D721Med (cell line): ENCODE measurements at places on chromosomes 12 and 14.

DNA sequence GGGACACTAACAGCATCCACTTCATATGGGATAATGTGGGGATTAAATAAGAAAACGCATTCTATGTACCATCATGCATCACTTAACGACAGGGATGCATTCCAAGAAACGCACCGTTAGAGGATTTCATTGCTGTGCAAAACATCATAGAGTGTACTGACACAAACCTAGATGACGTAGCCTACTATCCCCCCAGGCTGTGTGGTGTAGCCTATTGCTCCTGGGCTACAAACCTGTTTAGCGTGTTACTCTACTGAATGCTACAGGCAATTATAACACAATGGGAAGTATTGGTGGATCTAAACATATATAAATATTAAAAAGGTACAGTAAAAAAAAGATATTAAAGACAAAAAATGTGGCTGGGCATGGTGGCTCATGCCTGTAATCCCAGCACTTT is 230.6 kb downstream of the KSR2 start:
- no peak for DNase-seq

DNA sequence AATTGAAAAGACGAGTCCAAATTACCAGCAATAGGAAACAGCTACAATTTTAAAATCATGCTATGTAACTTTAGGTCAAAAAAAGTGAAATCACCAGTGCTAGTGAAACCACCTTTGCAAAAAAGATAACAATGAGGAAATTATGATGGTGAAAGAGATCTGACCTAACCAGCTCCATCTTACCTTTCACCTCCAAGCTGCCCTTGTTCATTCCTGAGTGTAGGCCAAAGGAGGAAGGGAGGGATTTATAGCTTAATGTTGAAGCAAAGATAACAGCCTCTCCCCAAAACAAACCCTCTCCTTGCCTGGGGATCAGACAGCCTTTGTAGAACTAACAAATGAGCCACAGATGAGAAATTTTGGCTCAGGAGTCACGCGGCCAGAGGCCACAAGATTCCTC is 83.2 kb upstream of the EIF5 start:
- no peak for DNase-seq

DNA sequence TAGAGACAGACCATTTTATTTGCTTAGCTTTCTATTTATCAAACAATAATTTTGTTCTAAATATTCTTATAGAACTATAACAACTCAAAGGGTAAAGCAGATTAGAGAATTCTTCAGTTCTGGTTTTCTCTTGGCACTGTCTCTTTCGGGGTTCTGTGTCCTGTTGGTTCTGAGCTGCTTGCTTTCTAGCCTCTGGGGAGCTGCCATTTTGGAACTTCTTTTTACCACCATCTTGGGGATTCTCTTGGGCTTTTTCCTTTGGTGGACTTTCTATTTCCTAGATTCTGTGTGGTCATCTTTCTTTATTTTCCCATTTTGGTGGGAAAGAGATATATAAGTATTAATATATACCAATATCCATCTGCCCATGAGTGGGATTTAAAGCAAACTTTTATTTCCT is 467.7 kb downstream of the PCNX1 start:
- no peak for DNase-seq

DNA sequence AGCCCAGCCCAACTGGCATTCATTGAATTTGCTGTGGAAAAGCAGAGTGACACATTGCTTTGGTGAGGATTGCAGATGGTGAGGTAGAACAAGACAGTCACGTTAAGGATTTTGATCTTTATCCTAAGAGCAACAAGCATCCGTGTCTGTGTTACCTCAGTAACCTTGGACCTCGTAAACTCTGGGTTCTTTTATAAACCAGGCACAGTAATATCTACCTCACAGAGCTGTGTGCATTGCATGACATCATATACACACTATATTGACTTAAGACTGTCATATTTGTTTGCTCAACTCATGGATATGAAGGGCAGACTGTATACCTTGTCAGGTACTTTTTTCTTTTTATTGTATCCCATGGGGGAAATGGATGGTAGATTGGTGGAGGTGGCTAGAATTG is 156.2 kb downstream of the ETV6 start:
- DNase-seq, result no peak

GRCh38 chr14:74661726-74662450 is 49.9 kb upstream of the LTBP2 start:
- DNase-seq, result no peak

DNA sequence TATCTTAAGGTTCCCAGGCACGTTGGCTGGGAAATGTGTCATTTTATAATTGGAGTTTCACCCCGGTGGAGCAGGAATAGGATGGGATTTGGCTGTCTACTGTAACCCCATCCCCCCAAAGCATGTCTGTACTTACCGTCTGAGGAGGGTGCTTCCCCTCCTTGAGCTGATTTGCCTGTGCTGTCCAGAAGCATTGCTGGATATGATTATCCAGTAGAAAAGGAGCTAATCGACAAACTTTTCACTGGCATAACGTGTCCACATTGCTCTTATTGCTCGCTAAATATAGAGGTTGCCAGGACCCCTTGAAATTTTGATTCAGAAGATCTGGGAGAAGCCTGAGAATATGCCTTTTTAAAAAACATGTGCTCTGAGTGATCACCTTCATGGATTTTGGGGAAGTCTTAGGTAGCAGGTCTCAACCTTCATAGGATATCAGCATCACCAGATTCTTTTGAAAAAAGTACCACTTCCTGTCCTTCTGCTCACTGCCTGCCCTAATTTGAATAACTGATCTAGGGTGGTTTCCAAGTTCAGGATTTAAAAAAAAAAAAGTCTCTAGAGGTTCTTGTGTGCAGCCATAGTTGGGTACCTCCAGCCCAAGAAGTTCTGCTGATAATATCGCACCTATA is 80.4 kb upstream of the KCNA1 start:
- DNase-seq, result no peak

- no peak for DNase-seq
These were observed 130.0 kb upstream of the NPAS3 start for GRCh38 chr14:32808644-32809043.

DNA sequence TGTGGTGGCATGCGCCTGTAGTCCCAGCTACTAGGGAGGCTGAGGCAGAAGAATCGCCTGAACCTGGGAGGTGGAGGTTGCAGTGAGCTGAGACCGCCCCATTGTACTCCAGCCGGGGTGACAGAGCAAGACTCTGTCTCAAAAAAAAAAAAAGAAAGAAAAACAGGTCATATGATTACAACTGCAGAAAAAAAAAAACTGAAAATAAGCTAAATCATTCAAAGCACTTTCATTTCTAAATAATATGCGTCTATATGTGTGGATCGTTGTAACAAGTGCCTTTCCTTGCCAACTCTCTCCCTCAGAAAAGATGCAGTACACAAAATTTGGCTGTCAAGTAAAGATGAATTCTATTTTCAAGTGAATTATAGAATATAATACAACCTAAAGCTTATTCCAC is 42.4 kb downstream of the ATXN2 start:
- DNase-seq, result no peak

- no peak for DNase-seq
These were observed 103.3 kb downstream of the NUAK1 start for GRCh38 chr12:106035421-106035820.

DNA sequence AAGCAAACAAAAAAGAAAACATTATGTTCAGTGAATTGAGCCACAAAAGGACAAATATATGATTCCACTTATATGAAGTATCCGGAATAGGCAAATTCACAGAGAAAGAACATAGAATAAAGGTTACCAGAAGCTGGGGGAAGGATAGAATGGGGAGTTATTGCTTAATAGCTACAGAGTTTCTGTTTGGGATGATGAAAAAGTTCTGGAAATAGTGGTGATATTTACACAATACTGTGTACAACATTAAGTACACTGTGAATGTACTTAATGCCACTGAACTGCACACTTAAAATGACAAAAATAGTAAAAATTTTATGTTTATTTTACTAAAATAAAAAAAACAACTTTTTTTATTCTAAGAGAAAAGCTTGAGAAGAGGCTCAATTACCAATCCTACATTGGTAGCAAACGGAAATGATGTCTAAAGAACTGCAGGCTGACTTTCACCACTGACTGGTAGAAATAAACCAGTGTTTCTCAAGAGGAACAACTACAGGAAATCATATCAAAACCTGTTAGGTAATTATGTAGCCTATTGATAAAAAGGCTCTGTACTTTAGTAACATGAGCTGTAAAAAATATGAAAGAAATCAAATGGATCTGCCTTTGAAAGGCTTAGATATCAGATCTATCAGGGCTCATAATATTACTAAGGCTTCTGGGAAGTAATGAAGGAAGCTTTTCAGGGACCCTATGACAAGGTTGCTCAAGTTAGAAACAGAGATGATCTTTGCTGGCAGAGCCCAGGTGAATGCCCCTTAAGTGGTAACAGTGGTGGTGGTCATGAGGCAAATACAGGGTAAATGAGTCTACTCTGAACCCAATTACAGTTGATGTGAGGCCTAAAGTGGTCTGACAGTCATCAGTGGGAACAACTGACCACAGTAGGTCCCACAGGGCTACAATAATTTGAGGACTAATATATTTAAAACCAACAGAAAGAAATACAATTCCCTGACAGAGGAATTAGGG is 41.3 kb downstream of the BAZ1A start:
- no peak for DNase-seq
